ENCODE measurements at places on chromosomes 7 and 10.

DNA sequence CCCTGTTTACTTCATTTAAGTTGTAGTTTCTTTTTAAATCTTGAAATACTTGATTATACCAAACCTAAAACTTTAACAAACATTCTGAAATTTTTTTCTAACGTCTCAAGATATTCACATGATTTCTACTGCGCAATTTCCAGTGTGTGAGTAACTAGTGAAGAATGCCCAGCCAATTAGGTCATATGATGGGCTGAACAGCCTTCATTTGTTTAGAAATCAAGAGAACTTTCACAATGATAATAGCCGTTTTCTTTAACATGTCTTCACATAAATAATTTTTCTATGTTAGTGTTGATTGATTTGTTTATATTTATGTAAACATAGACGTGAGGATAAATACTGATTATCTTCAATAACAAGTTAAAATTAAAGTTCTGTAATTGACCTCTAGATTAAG lies 21.8 kb downstream of the STAM start:
- no peak for DNase-seq

GRCh38 chr10:78890506-78890905 lies 178.3 kb upstream of the ZMIZ1 start:
- no peak for DNase-seq

GRCh38 chr7:72265071-72265904 lies 146.8 kb downstream of the CALN1 start:
- no peak for DNase-seq

DNA sequence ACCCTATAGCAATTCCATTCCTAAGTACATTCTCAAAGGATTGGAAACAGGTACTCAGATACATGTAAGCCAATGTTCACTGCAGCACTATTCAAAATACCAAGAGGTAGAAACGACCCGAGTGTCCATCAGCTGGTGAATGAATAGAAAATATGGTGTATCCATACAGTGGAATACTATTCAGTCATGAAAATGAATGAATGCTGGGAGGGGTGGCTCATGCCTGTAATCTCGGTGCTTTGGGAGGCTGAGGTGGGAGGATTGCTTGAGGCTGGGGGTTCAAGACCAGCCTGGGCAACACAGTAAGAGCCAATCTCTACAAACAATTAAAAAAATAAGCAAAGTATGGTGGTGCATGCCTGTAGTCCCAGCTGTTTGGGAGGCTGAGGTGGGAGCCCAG lies 62.8 kb downstream of the CLEC2L start:
- no peak for DNase-seq

- DNase-seq = no peak
Measured at GRCh38 chr7:91463330-91463729, 199.1 kb downstream of the FZD1 start.

- no peak for DNase-seq
Measured at GRCh38 chr7:26618898-26619297, 245.5 kb downstream of the SKAP2 start.

GRCh38 chr10:22852712-22853353 lies 75.0 kb upstream of the ARMC3 start:
- DNase-seq = no peak

GRCh38 chr10:122062831-122063674 lies 74.1 kb downstream of the TACC2 start:
- no peak for DNase-seq

GRCh38 chr10:110709964-110710587 lies 65.9 kb downstream of the RBM20 start:
- DNase-seq = no peak

DNA sequence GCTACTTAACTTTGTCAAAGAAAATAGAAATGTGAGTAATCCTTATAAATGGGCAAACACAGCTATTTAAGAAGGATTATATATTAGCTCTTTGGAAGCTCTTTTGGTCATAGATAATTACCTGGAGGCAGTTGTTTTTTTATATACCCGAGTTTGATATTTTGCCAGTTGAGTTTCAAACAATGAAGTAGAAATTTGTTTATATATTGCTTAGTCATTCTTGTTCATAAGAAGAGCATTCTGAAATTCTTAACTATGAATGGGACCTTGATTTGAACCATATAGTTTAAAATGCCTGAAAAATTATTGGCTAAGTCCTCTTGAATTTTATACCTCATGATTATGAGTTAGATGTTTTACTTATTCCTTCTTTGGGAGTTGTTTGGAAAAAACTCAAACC lies 36.4 kb downstream of the MINPP1 start:
- DNase-seq = no peak

DNA sequence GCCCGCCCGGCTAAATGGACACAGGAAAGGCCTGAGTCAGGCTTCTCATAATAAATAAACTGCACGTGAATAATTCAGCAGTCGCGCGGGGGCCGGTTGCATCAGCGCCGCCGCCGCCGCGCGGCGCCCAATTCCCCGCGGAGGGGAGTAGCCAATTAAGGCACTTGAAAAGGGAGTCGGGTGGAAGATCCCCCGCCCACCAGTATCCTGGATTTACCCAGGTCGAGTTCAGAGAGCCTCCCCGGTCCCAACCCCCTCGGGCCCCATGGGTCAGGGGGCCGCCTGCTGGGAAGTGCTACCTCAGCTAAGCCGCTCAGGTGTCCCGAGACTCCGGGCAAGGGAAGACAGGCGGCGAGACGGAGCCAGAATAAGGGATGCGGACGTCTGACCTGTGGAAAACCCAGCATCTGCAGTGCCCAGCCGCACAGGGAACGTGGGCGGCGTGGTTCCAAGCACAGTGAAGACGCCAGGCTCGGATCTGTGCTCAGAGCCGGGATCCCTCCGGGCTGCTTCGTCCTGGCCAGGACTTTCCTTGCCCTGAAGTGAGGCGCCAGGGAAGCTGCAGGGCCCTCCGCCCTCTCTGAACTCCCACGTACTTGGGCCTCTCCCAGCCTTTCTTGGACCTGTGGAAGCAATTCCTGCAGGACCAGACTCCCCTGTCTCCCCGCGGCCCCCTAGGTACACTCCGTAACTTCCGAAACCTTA lies 7.3 kb upstream of the LBX1 start:
- no peak for DNase-seq

- DNase-seq = no peak
Measured at GRCh38 chr7:18844735-18845134, 272.7 kb downstream of the TWIST1 start.

DNA sequence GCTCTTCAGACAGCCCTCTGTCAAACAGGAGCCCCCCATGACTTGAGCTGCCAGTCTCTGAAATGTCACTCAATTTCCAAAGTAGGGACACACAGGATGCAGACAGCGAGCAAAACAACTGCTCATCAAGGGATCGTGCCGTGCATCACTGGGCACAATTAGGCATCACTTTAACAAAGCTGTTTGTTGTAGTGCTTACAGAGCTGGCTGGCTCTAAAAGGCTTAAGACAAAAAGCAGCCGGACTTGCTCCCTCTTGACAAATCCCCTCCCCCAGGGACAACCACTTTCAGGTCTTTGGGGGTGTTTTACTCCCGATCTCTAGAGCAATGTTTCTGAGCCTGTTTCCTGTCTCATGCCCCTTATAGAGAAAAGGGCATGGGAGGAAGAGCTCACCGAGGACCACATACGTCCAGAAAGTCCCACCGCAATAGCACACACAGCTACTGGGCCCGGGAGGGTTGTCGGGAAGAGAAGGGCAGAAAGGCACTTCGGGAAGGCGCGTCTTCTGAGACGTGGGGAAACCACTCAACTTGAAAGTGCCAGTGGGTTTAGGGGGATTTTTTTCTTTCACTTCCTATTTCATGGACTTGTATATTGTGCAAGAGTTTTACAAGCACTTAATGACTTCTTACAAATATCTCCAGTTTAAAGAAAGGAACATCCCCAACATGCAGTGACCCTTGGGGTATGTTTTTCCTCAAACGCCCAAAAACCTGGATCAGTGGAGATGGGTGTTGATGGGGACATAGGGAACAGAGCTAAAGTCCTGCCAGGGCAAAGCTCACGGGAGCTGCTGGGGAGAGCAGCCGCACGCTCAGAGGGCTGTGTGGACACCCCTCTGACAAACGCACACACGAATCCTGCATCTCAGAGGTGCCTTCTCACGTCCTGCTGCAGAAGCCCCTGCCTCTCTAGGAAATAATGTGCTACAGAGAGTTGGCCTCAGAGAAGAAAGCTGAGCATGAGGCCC lies 27.1 kb downstream of the LRRC20 start:
- DNase-seq = no peak

- no peak for DNase-seq
Measured at GRCh38 chr10:46263831-46264268, 22.9 kb upstream of the ANTXRL start.

- no peak for DNase-seq
Measured at GRCh38 chr10:121194696-121195523, 343.7 kb downstream of the WDR11 start.

- DNase-seq = no peak
Measured at GRCh38 chr7:116499168-116500077, at the start of gene CAV2. Gene CAV2 (plus strand): TSS chr7:116499738. CDS start chr7:116499782, 44 bp downstream.

DNA sequence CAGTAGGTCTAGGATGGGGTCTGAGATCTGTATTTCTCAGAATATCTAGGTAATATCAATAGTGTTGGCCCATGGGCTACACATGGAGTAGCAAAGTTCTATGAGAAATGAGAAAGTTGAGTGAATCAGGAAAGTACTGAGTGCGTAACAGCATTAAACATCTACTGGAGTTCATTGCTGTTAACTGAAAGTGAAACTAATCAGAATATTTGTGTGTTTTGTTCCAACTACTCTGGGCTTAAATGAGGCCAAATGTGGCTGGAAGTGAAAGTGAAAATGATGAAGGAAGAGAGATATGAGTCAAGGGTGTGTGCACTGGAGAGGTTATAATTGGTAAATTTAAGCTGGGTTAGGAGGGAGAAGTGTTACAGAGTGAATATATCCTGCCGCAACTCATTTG lies 46.5 kb downstream of the TMEM106B start:
- DNase-seq = no peak

- DNase-seq = no peak
Measured at GRCh38 chr10:92644921-92645320, 44.8 kb upstream of the HHEX start.

GRCh38 chr10:97648562-97649404 lies 8.3 kb downstream of the PI4K2A start:
- no peak for DNase-seq

GRCh38 chr10:19576576-19576975 lies 239.7 kb upstream of the PLXDC2 start:
- DNase-seq = no peak

DNA sequence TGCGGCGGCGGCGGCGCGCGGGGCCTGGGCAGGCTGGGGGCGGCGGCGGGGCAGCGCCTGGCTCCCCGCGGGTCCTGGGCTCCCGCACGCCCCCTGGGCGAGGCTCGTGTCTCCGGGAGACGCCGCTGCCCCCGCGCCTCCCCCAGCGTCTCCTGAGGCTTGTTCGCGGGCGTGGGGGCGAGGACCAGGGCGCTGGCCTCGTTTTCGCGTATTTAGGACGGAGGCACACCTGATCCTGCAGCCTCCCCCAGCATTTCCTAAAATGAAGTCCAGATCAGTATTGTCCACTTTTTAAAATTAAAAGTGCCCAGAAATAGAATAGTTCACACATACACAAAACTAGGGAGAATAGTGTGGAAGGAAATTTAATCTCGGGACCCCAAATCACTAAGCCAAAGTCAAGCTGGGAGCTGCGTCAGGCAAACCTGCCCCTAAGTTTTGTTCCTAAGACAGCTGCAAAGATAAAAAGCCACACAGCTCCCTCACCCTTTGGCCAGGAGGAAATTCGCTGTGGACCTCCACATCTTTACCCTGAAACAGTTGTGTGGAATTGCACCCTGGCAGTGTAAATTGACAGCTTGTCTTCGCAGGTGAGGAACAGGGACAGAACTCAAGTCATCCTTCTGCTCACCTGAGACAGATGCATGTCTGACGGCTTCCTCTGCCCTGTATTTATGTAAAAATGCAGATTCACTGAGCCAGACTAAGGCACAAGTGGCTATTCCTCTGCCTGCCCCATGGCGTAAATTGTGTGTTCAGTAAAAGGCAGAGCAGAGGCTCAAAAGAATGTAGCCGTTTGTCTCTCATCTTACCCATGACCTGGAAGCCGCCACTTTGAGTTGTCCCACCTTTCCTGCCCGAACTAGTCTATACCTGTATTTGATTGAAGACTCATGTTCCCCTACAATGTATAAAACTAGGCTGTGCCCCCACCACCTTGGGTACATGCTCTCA lies 740 bp downstream of the GALNT11 start:
- no peak for DNase-seq
